ENCODE measurements at places on chromosomes 3 and 15. TPM values are rescaled to one million over a fixed set of nuclear protein-coding genes. Genes with fewer than 3 reads are reported as not detected.

Gene HESX1
- polyA plus RNA-seq, result not detected

Gene TRIM42
- polyA plus RNA-seq, result not detected

Gene C3orf20
- 0.07 TPM for polyA plus RNA-seq

Gene REC114
- polyA plus RNA-seq, result not detected

Gene TMEM45A
- polyA plus RNA-seq, result not detected

Gene SEC22A
- 4.6 TPM for polyA plus RNA-seq

Gene GUCA1C
- polyA plus RNA-seq, result not detected

Gene LRRC31
- 26.4 TPM for polyA plus RNA-seq

Gene GOLGA8M
- polyA plus RNA-seq, result 0.93 TPM

Gene PDZRN3
- polyA plus RNA-seq, result 21.4 TPM

Gene ACAD11
- polyA plus RNA-seq, result 55.0 TPM

Gene LRTM1
- polyA plus RNA-seq, result 0.49 TPM

DNA sequence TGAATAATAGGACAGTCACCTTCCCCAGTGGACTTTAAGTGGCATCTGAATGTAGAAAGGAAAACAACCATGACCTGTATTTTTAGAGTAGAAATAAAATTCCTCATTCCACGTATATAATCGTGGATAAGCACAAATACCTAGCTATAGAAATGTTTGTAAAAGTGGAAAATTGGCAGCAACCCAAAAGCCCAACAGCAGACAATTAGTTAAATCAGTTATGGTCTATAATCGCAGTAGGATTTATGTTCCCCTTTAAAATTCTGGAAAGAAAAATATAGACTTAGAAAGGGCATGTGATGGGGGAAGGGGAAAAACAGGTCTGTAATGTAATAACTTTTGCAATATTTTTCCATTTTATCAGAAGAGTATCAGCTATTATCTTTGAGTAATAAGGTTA, 241.9 kb upstream of the ST8SIA2 start:
- H3K4me1 ChIP-seq, result no peaks in the 10 kb centered on the region
- no peak for DNase-seq
- no peaks in the 10 kb centered on the region for H3K36me3 ChIP-seq
- no peak overlapping the region for H3K27ac ChIP-seq
- H3K27me3 ChIP-seq, result no peaks in the 10 kb centered on the region

- no peak overlapping the region for H3K27ac ChIP-seq
- no peaks in the 10 kb centered on the region for H3K4me1 ChIP-seq
- H3K36me3 ChIP-seq, result no peaks in the 10 kb centered on the region
- H3K27me3 ChIP-seq, result no peaks in the 10 kb centered on the region
- no peak for DNase-seq
- no peak overlapping the region for H3K4me3 ChIP-seq
These were observed 41.9 kb upstream of the FAH start for GRCh38 chr15:80110920-80111319.

DNA sequence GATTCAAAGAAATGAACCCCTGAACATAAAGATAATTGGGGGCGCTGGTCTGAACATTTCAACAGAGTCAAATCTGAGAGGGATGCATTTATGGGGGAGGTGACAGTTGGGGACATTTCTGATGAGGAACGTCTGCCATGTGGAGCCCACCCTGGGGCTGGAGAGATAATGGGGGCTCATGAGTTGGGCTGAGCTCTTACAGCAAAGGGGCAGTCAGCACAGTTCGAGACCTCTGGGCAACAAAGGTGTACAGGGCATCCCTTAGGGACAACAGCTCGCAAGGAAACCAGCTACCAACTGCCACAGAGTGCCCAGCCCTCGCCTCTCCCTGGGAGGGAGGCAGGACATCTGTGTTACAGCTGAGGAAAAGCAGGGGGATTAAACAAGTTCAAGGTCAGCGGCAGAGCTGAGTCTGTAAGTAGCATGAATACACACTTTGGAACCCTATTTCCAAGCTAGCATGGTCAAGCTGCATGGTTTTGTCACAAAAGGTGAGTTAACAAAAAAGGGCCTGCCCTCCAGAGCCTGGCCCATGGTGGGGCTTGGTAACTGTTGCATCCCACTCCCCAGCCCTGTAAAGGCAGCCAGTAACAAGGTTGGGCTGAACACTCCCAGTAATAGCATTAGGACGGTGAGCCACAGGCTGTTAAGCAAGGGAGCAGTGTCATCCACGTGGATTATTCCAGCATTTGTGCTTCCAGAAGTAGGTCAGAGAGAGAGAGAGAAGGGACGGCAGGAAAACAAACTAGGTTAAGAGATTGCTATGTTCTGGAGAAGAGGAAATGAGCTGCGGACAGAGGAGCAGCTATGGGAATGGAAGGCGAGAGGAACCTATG, 4.3 kb downstream of the GNB5 start:
- no peaks in the 10 kb centered on the region for H3K36me3 ChIP-seq
- no peak overlapping the region for H3K27ac ChIP-seq
- no peak overlapping the region for H3K4me3 ChIP-seq
- no peak for DNase-seq
- no peaks in the 10 kb centered on the region for H3K4me1 ChIP-seq
- no peaks in the 10 kb centered on the region for H3K27me3 ChIP-seq

DNA sequence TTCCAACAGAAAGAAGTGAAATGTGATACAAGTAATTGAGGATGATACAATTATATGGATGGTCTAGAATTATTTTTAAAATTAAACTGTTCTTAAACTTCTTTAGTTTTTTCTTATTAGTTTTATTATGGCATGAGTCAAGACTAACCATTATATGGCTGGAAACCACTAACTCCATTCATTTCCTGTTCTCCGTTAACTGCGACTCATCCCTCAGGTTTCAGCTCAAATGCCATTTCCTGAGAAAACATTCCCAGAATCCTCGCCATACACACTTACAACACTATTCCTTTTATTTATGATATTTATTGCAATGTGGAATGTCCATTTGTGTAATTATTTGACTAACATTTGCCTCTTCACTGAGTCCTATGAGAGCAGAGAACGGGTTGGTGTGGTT, 394.1 kb downstream of the SOX2 start:
- no peak overlapping the region for H3K27ac ChIP-seq
- H3K4me3 ChIP-seq, result no peak overlapping the region
- no peaks in the 10 kb centered on the region for H3K36me3 ChIP-seq
- DNase-seq, result no peak
- no peaks in the 10 kb centered on the region for H3K27me3 ChIP-seq

DNA sequence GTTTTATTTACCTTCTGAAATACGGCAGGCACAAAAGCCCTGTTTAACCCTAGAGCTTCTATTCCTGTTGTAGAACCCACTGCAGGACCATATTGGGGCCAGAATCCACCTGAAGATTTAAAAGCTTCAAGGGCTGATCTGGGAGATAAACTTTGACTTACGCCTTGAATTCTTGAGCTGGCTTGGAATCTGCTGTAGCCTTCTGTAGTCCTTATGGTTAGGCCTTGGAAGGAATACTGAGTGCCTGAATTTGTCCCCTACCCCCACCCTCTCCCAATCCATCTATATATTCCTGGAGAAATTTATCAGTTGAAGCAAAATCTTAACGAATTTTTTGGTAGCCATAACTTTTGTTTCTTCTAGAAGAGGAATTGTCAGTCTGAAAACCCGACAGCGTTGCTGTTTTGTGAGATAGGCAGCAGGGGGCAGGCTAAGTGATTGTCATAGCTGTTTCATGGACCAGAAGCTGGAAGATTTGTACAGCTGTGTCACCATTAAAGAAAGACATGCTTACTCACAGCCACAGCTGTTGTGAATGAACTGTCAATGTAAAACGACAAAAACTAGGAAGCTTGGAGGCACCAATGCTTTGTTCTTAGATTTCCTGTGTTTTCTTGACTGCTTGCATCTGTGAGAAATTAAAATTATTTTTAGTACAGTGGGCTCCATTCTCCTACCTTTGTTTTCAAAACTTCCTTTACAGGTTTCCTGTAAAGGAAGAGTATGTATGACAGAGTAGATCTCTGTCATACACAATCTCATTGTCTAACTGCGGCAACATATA, 12.8 kb downstream of the LXN start:
- H3K4me1 ChIP-seq, result peaks cover 3% of the 10 kb centered on the region
- peaks cover 10% of the 10 kb centered on the region for H3K36me3 ChIP-seq
- no peak overlapping the region for H3K27ac ChIP-seq
- no peak overlapping the region for H3K4me3 ChIP-seq

DNA sequence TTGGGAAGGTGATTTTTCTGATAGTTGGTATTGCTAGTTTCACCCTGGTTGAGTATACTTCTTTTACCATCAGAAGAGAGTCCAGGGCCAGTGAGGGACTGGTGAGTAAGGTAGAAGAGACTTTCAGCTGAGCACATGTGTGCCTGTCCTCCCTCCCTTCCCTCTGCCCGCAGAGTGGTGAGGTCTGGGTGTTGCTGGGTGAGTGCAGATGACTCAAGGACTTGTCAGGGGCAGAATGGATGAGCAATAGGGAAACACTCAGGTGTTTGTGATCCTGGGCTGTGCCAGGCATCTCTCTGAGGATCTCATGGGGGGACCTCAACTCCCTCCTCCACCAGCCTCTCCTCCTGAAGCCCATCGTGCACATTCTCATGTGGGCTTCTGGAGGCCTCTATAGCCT, 76.0 kb upstream of the GSK3B start:
- no peaks in the 10 kb centered on the region for H3K36me3 ChIP-seq
- H3K27me3 ChIP-seq, result no peaks in the 10 kb centered on the region
- no peak overlapping the region for H3K27ac ChIP-seq
- no peaks in the 10 kb centered on the region for H3K4me1 ChIP-seq

- no peaks in the 10 kb centered on the region for H3K27me3 ChIP-seq
- no peak overlapping the region for H3K4me3 ChIP-seq
- H3K27ac ChIP-seq, result no peak overlapping the region
- no peaks in the 10 kb centered on the region for H3K4me1 ChIP-seq
- DNase-seq, result no peak
These were observed 523.8 kb upstream of the NAALADL2 start for GRCh38 chr3:174335324-174335723.

GRCh38 chr3:170470063-170471016, 51.7 kb downstream of the CLDN11 start:
- DNase-seq, result peak; percentile 18
- no peak overlapping the region for H3K4me3 ChIP-seq
- peaks cover 4% of the 10 kb centered on the region for H3K27me3 ChIP-seq
- H3K4me1 ChIP-seq, result peaks cover 6% of the 10 kb centered on the region

Measured in small intestine (tissue), 16 donors.